ENCODE measurements at places on chromosomes 2 and 18.

GRCh38 chr2:25926984-25927756, 48.9 kb upstream of the ASXL2 start:
- no peak for DNase-seq

GRCh38 chr2:12202313-12203075, 456.1 kb downstream of the LPIN1 start:
- no peak for DNase-seq

GRCh38 chr2:80413136-80413535, 108.6 kb upstream of the LRRTM1 start:
- no peak for DNase-seq

- no peak for DNase-seq
These were observed 18.5 kb downstream of the SFTPB start for GRCh38 chr2:85649201-85650190.

- no peak for DNase-seq
These were observed 20.7 kb upstream of the CCNT2 start for GRCh38 chr2:134897932-134898331.

- DNase-seq, result no peak
These were observed 76.0 kb downstream of the TGIF1 start for GRCh38 chr18:3525870-3526420.

- DNase-seq, result no peak
These were observed 68.4 kb upstream of the CDCA7 start for GRCh38 chr2:173286153-173286809.

DNA sequence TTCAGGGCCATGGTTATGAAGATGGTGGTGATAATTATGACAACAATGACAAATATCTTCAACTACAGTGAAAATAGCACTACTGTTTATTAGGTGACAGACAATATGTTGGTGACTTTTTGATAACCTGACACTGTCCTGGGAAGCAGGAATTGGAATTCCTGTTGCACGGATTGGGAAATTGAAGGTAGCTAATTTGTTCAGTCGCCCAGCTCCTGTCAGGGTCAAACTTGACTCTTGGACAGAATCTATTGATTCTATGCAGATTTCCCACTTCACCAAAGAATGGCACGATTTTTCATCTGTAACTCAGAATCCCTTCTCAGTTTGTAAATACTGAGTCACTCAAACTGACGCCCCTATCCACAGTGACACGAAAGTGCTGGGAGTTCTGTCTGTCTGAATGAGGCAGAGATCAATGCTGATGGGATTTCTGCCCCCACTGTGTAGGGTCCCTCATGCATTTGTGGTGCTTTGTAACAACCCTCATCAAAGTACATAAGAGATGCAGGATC, 779.5 kb upstream of the ID2 start:
- no peak for DNase-seq

DNA sequence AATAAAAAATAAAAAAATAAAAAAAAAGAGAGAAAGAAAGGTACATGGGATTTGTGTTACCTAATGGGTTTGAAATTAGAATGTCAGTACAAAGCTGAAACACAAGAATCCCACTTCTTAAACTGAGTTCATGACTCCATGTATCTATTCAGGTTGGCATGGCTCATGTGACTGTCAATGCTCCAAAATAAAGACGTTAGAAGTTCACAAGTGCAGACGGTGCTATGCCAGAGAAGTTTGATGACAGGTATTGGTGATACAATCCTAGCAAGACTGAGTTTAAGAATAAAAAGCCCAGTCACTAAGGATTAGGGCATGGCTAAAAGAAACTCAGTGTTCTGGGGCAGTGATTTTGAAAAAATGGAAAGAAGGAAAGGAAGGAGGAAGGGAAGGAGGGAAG, 254.3 kb downstream of the XIRP2 start:
- DNase-seq, result no peak

- DNase-seq, result no peak
These were observed 86.0 kb downstream of the DTNA start for GRCh38 chr18:34796035-34796657.

- no peak for DNase-seq
These were observed 504.4 kb downstream of the RIT2 start for GRCh38 chr18:42611134-42611533.

DNA sequence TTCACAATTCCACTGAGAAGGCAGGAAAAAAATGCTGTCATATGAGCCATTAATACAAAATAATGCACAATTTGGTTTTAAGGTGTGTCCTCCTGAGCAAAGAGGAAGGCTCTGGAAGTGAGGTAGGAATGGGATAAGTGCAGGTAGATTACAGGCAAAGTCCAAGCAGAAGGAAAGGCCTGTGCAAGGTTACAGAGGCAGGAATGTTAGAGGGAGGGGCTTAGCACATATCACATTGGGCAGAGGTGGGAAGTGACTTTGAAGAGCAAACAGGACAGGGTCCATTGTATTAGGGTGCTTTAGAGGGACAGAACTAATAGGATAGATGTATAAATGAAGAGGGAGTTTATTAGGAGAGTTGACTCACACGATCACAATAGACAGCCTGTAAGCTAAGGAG, 14.7 kb upstream of the CLIP4 start:
- DNase-seq, result no peak

DNA sequence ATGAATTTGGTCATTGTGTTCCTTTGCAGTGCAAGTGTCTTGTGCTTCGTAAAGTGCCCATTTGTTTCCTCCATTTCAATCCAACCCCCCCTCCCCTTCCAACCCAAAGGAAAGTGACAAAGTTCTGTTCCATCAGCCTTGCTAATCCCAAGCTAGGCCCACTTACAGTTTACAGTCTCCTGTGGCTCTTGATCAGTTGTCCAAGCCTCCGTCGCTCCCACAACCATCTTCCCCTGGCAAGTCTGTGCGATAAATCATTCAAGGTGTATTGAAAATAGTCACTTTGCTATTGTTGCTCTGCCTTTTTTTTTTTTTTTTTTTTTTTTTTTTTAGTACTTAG, 6.5 kb downstream of the POU3F3 start:
- DNase-seq, result no peak

GRCh38 chr2:68103709-68104055, 40.9 kb upstream of the C1D start:
- DNase-seq, result no peak
